Stimulated activated CD8-positive, alpha-beta memory T cell treated with anti-CD3 and anti-CD28 coated beads, Interleukin-4, amount 100 ng/mL, for 24 hours (primary cell): ENCODE measurements at places on chromosomes 5 and 9.

GRCh38 chr5:149711338-149711737, 18.8 kb upstream of the PPARGC1B start:
- no peak for DNase-seq

GRCh38 chr5:136686192-136686872, 321.0 kb upstream of the TRPC7 start:
- DNase-seq, result no peak

- no peak for DNase-seq
Measured at GRCh38 chr9:13817754-13818278, 496.1 kb downstream of the NFIB start.

DNA sequence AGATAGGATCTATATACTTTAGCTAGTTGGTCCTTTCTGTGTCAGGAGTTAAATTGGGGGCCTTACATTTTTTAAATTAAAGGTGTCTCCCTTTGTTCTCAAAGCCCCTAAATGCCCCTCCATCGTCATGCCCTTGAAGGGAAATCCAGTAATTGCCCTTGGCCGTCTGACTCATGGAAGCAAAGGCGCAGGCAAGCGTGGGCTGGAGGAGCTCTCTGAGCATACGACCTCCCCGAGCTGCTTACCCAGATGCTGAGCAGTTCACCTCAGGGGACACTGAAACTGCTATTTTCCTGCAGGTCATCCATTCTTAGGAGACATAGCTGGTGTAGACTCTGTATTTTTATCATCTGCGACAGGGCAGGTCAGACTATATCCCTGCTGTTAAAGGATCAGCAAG, 23.0 kb downstream of the PCSK1 start:
- no peak for DNase-seq

DNA sequence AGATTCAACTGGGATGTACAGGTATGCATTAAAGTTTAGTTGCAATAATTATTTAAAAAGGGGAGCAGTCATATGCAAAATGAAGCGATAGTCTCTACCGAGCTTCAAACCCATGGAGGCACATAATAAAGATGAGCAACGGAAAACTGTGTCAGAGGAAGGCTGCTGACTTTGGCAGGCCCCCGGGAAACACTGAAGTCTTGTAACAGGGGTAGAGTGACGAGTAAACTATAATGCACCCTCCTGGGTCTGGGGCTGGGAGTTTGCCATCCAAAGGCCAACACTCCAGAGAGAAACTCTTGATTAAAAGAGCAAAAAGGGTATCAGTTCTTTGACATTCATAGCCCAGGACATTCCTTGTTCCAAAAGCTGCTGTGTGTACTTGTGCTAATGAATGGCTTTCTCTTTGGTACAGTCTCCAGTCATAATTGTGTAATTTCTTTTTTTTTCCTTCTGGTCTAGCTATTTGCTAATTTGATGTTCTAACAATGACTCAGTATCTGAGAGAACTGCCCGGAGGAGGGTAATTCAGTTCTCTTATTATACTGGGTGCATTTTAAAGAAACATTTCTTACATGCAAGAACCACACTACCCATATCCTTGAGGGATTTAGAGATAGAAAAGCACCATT, 59.2 kb downstream of the TNC start:
- DNase-seq, result no peak

- DNase-seq, result no peak
Measured at GRCh38 chr9:19255112-19255511, 24.6 kb downstream of the DENND4C start.

DNA sequence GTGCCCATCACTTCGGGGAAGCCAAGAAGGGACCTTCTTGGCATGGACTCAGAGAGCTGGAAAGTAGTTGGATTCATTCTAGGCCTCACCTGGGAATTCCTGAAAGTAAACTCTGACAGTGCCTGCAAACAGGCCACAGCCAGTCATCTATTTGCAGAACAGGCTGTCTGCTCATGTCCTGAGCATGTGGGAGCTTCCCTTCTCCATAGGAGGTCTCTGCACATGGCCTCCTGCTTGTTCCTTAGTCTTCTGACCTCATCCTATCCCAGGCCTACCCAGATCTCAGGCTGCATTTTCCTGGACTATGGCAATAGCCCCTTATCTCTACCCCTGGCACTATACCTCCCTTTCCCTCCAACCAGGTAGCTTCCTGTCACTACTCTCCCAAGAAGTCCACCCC, 67.2 kb upstream of the FSTL4 start:
- no peak for DNase-seq
